ENCODE measurements at places on chromosomes 5 and 9.

GRCh38 chr9:88378317-88378716 is 9.9 kb upstream of the SPIN1 start:
- no peak overlapping the region for H3K27ac ChIP-seq
- H3K27me3 ChIP-seq = peaks cover 7% of the 10 kb centered on the region
- no peak for DNase-seq
- no peaks in the 10 kb centered on the region for H3K36me3 ChIP-seq

DNA sequence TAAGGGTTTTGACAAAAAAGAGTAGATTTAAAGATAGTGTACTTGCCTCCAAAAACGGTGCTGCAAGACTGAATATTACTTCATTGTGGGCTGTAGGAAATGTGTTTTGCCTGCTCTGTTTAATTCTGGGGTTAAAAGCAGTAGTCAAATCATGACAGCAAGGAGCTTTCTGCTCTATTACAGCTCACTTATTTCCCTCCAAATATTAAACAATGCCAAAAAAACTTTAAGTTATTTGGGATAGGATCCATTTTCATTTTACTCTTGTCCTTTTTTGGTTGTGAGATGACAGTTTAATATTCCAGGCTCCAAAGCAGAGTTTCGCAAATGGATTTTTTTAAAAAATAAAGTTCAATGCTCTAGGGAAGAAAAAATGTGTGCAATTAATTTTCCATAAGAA is 340.4 kb upstream of the RGMB start:
- H3K36me3 ChIP-seq = no peaks in the 10 kb centered on the region
- no peak for DNase-seq
- no peaks in the 10 kb centered on the region for H3K27me3 ChIP-seq

GRCh38 chr9:130868230-130868629 is 28.4 kb downstream of the QRFP start:
- peaks cover 13% of the 10 kb centered on the region for H3K4me1 ChIP-seq
- no peak overlapping the region for H3K27ac ChIP-seq
- H3K27me3 ChIP-seq = no peaks in the 10 kb centered on the region
- peaks cover 35% of the 10 kb centered on the region for H3K36me3 ChIP-seq
- no peak overlapping the region for H3K4me3 ChIP-seq

GRCh38 chr9:132239999-132240840 is 78.4 kb downstream of the NTNG2 start:
- H3K4me3 ChIP-seq = peak overlapping the region; percentile 22
- no peaks in the 10 kb centered on the region for H3K36me3 ChIP-seq
- peaks cover 23% of the 10 kb centered on the region for H3K4me1 ChIP-seq
- H3K27ac ChIP-seq = no peak overlapping the region

- H3K36me3 ChIP-seq = no peaks in the 10 kb centered on the region
- H3K27me3 ChIP-seq = no peaks in the 10 kb centered on the region
- no peak for DNase-seq
- peaks cover 29% of the 10 kb centered on the region for H3K4me1 ChIP-seq
- H3K4me3 ChIP-seq = no peak overlapping the region
These were observed 193.8 kb downstream of the NTRK2 start for GRCh38 chr9:84863372-84863771.

DNA sequence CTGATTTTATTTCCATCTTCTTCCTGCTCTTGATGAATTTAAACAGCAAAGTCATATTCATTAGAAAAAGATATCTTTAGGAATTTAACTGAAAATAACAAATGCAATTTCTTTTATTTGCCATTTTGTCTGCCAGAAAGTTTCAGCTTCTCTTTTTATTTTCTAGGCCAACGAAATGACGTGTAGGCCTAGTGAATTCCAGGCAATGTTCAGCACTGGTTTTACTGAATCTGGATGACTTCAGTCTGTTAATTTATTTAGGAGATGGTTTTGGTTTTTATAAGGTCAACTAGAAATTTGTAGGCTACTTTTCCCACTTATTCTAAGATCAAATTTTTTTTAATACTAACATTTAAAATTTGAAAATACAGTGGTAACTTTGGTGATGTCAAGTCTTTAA is 129.1 kb upstream of the VCAN start:
- no peak overlapping the region for H3K4me3 ChIP-seq
- H3K27me3 ChIP-seq = no peaks in the 10 kb centered on the region
- DNase-seq = no peak
- no peak overlapping the region for H3K27ac ChIP-seq
- peaks cover 4% of the 10 kb centered on the region for H3K36me3 ChIP-seq
- no peaks in the 10 kb centered on the region for H3K4me1 ChIP-seq
